ENCODE measurements at places on chromosomes 4 and X.

- DNase-seq: peak; percentile 10
These were observed 179.1 kb upstream of the TBC1D9 start for GRCh38 chr4:140935254-140935653.

- DNase-seq: no peak
These were observed 11.3 kb downstream of the FRG2 start for GRCh38 chr4:190015538-190016368.

DNA sequence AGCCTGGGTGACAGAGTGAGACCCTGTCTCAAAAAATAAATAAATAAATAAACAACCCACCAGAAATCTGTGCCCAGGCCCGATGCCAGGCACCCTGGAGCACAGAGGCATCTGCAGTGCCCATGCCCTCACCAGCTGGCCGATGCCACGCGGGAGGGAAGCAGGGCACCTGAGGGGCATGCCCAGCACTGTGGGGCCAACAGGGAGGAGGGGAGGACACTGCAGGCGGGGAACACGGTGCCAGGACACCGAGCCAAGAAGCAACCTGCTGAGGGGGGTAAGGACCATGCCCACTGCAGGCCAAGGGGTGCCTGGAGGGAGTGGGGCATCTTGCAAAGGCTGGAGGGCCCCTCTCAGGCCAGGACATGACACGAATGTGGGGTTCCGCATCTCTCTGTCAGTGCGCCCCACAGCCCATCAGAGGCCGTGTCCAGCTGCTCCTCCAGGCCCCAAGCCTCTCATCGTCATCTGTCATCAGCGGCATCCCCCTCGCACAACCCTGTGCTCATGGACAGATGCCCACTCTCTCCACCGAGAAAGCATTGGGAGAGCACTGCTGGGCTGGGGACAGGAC, 13.3 kb upstream of the DUSP9 start:
- DNase-seq: no peak

GRCh38 chr4:149112109-149112508, 669.9 kb upstream of the NR3C2 start:
- DNase-seq: no peak

DNA sequence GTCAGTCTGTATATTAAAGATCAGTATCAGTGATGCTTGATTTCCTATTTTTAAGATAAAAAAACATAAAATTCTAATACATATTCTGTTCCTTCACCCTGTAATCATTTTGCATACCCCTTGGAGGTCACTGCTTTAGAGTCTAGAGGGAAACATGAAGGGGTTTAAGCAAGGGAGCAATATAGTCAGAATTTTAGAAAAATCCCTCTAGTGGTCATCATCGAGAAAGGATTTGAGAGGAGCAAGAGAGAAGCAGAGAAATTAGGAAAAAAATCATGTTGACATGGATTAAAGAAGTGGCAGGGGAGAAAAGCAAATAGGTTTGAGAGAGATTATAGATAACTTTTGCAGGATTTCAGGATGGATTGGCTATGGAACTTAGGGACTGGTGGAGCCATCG, 11.1 kb downstream of the APEX2 start:
- no peak for DNase-seq

DNA sequence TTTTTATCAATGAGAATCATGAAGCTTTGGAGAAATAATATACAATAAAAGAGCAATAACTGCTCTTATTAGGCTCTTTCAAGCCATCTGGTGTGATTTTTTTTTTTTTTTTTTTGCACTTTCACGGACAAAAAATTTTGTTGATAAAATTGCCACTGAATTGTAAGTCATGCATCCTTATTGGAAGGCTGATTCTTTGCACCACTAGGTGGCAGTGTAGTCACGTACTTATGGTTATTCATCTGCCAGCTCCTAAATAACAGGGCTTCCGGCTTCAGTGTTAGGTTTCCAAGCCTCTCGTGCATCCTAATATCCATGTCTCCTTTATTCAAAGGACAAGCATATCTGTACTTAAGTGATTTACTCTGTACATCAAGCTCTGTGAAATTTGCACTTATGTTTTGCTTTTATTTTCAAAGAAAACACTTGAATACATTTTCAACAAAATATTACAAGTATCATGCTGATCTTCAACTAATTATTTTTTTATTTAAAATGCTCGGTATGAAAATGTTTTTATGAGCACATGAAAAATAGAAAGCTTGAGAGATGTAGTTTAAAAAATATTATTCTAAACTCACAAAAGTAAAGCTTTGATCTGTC, 1578.3 kb upstream of the TENM3 start:
- no peak for DNase-seq

GRCh38 chr4:26404743-26405206, 84.0 kb downstream of the RBPJ start:
- DNase-seq: no peak

- DNase-seq: no peak
These were observed 325.7 kb upstream of the GIMD1 start for GRCh38 chr4:106694232-106694631.

DNA sequence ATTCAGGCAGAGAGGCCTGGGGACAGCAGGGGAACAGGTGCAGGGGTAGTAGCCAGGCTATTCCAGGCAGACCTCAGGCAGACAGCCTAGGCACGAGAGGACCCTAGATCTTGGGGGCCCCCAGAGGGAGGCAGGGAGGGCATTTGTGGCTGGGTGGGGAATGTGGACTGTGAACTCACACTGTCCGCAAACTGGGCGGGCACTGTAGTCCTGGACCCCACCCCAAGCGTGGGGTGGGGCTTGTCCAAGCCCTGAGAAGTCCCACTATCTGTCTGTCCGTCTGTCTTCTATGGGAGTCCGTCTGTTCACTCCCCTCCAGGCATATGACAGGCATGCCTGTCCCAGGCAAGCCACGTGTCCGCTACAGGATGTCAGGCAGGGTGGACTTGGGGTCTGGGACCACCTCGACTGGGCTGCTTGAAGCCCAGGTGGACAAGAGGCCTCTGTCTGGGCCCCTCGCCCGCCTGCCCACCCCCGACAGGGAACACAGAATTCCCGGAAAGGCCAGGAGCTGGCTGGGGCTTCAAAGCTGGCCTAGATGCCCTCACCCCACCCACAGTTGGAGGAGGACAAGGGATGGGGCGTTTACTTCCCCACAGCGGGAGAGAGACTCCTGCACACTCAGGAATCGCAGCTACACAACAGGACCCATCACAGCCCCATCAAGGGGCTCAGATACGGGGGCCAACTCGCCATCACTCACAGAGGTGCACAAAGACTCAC, at the start of gene SLC38A5:
SLC38A5 (minus strand) TSS at position 151 of the 723 bp plus-strand sequence. CDS start 2,336 bp downstream, outside the sequence.
- DNase-seq: no peak

DNA sequence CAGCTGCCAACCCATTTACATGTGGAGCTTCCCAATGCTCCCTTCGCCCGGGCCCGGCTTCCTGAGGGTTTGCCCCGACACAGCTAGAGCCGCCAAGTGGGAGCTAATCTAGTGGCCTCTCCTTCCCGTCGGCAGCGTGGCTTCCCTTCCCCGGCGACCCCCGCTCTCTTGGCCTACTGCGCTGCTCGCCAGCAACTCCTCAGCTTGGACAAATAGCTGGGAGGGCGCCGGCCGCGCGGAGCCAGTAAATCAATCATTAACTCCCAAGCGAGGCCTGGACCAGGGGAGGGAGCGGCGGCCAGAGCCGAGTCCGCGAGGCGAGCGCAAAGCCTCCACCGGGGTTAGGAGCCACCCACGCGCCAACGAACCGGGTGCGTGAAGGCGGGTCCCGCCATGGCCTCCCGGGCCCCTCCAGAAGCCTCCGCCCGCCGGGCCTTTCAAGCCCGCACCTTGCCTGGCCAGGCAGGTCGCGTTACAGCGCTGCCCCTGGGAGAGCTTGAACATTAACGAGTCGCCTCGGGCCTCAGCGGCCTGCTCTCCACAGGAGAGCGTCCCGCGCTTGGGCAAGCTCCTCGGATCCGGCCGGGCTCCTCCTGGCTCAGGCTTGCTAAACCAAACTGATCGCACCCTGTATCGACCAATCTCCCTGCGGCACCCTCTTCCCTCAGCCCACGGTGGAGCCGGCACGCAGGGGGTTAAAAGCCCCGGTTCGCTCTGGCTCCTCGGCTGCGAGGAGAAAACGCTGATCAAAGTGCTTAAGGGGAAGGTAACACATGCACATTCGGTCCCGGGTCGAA, 10.6 kb upstream of the BCOR start:
- DNase-seq: no peak

All from cerebellar nuclear complex (tissue), 1 donor.